ENCODE measurements at places on chromosomes 7 and 10.

GRCh38 chr7:108270385-108271015 is 140.3 kb upstream of the LAMB4 start:
- no peak for DNase-seq

DNA sequence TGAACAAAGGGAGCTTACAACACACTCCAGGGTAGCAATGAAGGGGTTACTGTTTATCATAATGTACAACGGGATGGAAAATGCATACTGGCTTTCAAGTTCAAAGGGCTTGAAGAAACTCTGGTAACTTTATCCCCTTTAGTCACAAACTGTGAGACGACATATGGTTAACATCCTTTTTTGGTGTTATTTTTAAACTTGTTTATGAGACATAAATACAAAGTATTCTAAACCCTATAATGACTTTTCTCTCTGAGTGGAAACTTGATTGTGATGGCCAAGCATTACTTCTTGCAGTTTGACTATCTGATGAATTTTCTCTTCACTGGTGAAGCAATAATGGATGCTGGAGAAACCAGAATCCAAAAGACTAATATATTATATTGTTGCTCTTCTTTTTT is 62.0 kb upstream of the SEMA3A start:
- no peak for DNase-seq

DNA sequence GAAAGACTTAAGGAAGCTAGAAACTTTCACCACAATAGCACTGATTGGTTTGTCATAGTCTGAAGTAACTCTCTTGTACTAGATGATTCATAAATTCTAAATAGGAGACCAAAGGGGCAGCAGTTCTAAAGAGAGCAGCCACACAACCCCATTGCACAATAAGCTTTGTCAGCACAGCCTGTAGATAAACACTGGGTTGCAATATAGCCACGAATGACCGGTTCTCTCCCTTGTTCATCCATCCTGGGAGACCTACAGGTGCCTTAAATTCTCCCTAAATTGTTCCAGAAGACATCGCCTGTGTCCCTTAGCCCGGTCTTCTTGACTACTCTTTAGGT is 167.0 kb downstream of the SNX13 start:
- DNase-seq, result no peak

DNA sequence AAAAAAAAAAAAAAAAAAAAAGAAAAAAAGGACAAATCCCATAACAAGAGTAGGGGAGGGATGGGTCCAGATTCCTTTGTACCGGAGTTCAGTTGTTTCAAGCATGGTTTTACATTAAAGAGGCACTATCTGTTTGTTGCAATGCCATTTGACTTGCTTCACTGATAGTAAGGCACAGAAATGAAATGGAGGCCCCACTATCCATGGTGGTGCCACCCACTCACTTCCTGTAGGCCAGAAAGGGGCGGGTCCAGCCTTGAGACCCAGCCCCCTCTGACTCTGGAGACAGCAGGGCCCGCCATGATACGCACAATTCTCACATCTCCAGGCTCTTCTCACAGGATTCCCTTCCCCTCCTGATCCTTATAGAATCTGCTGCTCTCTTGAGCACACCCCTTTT is 100.0 kb downstream of the CLEC2L start:
- no peak for DNase-seq

DNA sequence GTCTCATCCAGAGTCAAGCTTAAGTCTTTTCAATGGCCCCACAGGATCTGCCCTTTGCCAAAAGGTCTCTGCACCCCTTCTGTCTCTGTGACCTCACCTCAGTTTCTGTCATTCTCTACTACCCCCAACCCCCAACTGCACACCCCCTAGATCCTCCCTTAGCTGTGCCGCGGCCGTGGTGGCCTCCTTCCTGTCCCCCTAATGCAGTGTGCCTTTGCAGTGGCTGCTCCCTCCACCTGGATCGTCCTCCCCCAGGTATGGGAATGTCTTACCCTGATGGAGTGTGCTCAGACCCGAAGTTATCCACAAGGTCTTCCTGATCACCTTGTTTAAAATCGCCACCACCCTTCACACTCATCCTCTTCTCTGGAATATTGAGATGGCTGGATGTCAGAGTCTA is 9.6 kb downstream of the FGF8 start:
- DNase-seq, result no peak

- no peak for DNase-seq
Observed at GRCh38 chr7:54541669-54542625, at the start of gene VSTM2A. VSTM2A (plus strand) TSS chr7:54542375; CDS start chr7:54542731, 356 bp downstream.

DNA sequence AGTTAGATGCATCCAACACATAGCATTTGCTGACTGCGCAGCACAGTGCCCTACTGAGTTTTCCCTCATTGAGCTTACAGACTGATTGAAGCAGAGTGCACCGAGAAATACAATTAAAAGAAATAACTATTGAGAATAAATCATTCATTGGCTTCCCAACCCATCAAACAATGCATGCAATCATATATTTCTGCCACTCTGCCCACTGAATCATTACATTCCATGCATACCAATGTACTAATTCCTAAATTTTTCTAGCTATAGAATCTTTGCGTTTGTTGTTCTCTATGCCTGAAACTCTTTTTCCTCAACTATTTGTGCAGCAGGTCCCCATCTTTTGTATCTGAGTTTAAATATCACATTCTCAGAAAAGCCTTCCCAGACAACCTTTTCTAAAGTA is 783.8 kb downstream of the SORCS1 start:
- no peak for DNase-seq

- DNase-seq, result no peak
Observed at GRCh38 chr10:70893227-70894006, 5.1 kb upstream of the PCBD1 start.

GRCh38 chr10:87519582-87519981 is 14.9 kb downstream of the MINPP1 start:
- DNase-seq, result no peak

GRCh38 chr7:114554781-114555537 is 140.3 kb downstream of the FOXP2 start:
- no peak for DNase-seq

DNA sequence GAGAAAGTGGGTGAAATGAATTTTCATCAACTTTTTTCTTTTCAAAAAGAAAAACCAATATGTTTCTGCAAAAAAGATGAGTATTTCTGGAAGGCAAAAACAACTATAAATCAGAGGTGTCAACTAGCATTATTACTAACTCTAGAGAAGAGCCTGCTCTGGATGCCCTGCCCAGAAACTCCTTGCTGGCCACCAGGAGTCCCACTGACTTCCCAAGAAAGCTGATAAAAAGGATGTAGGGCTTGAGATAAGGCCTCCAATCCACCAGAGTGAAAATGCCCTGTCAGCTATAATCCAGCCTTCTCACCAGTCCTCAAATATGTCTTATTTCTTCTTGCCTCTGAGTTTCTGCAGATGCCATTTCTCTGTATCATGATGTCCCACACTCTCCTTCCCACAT is 16.7 kb upstream of the FZD1 start:
- no peak for DNase-seq

- no peak for DNase-seq
Observed at GRCh38 chr7:30971440-30971839, 7.7 kb downstream of the GHRHR start.

- no peak for DNase-seq
Observed at GRCh38 chr7:129191272-129191671, 2.8 kb downstream of the SMO start.

DNA sequence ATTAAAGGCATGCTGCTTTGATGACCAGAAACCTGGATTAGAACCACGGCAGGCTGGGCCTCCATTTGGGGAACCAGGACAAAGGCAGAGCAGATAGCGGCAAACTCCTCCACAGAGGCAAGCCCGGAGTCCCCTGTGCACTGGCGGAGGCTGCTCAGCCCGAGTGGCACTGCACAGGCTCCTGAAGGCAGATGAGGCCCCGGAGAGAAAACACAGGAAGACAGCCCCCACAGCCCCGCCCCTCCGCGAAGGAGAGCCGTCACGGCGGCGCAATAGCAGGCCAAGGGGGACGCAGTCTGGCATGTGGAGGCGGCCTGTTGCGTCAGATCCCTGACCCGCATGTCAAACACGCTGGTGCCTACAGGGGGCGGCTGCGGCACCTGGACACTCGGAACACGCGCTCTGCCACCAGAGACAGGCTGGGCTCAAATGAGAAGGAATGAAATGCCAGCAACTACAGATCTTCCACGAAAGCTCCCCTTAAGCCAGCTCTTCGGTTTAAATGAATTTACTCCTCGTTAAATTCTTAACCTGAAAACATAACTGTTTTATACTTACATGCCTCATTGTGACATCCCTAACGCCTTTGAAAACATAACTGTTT is 128.5 kb downstream of the MAD1L1 start:
- DNase-seq, result peak; percentile 48

- DNase-seq, result no peak
Observed at GRCh38 chr7:96061844-96062243, 260.1 kb downstream of the SLC25A13 start.

DNA sequence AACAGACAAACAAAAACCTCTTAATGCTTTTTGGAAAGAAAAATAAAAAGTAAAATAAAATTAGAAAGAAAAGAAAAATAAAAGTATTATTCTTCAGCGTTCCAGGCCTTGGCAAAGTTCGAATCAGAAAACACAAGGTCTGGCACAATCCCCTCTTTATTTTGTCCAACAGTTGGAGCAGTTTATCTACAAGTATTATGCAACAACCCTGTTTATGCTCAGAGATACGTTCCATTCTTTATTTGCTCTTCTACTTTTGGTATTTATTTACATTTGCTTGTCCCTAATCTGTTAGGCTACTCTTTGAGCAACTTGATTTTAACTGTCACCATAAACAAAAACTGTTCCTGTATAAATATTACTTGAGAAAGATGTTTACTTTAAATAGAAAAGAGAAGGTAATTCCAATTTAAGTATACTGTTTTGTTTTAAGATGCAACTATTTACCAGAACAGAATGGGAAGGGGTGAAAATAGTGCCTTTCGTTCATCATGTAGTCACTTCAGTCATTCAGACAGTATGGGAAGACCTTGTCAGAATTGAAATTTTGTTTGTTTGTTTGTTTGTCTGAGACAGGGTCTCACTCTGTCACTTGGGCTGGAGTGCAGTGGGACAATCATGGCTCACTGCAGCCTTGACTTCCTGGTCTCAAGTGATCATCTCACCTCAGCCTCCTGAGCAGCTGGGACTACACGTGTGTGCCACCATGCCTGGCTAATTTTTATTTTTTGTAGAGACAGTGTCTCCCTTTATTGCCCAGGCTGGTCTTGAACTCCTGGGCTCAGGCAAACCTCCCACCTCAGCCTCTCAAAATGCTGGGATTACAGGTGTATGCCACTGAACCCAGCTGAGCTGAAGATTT is 5.7 kb downstream of the PDK4 start:
- DNase-seq, result peak; percentile 46

- no peak for DNase-seq
Observed at GRCh38 chr7:114567416-114567815, 152.8 kb downstream of the FOXP2 start.

DNA sequence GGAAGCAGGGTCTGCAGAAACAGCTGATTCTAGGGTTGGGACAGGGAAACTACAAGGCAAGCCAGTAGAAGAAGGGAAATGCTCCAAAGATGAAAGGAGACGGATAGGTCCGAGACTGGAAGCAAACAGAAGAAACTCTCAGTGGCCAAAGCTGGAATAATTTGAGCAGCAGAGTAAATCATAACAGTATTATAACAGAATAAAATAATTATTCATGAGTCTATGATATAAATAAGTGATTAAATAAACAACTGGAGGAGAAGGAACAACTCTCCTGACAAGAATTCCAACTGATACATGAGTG is 27.6 kb downstream of the EZH2 start:
- DNase-seq, result no peak

GRCh38 chr10:24963521-24964041 is 11.2 kb upstream of the PRTFDC1 start:
- DNase-seq, result no peak

DNA sequence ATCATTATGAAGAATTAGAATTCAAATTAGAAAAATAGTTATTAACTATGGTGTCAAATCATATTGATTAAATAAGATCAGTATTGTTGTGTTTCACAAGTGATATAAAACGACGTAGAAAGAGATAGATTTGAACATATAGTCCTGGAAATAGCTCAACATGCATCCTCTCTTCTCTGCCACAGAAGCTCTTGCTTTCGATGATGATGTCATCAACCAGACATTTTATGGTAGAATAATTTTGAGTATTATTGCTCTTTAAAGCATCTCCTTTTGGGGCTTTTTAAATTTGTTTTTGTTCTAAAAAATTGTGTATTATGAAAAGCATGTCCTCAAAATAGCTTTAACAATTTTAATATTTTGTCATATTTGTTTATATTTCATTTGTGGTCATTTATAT is 95.0 kb downstream of the DGKB start:
- no peak for DNase-seq

DNA sequence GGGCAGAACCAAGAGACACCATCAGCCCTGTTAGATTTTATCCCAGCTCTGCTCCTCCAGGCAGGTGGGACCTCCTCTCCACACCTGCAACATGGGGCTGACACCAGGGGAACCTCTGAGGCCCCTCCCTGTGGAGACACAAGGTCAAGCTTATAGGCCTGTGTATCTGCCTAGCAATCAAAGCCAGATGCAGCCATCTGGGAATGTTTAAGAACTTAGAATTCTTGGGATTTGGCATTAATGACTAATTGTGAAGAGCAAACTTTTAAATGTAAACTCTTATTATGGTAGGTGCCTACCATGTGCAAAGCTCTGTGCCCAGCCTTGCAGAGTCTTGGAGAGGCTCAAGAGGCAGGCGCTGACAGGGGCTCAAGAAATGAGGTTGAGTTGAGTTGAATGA is 52.1 kb downstream of the TBATA start:
- no peak for DNase-seq

DNA sequence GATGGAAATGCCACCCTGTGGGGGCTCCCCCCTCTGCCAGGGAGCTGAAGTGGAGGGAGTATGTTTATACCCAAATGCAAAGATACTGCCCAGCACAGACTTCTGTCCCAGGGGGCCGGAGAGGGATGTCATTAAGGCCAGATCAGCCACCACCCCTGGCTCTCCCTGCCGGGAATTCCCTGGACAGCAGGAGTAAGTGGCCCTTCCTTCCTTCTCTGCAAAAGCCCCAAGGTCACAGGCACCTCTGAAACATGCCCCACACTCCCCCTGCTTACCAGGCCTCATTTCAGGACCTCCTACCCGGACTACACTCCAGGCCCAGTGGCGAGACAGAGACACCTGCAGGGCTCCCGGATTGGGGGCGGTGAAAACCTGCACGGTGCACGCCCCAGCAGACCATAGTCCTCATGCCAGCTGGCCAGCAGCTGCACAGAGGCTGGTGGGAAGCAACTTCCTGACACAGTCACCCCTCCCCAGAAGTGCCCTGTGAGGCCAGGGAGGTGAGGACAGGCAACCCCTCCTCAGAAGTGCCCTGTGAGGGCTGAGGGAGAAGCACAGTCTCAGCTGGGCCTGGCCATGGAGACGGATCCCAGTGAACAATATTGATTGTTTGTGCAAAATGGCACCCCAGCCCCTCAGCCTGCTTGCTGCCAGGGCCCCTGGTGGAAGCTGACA is 33.0 kb upstream of the RET start:
- DNase-seq, result no peak

GRCh38 chr7:73717991-73718405 is 1.5 kb downstream of the STX1A start:
- DNase-seq, result no peak

DNA sequence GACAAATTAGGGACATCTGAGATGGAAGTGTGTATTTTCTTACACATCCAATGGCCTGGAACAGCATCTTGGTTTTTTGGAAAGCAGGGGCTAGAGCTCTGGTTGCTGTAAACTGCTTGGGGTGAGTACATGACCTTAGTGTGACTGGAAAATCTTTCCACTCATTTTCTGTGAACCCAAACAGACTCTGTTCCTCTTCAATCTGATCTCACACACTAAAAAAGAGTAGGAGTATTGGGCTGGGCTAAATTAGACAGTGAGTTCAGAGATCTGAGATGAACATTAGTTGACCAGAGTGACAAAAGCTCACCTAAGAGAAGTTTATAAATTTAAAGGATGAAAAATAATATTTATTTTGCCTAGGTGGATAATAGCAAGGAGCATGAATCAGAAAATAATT is 59.2 kb downstream of the OR13A1 start:
- DNase-seq, result no peak

Measured in midbrain (tissue), 1 donor.